ENCODE measurements at places on chromosomes 13 and 19. TPM values are rescaled to one million over a fixed set of nuclear protein-coding genes. Genes with fewer than 3 reads are reported as not detected.

The DHX34 gene
- 0.81 TPM for polyA plus RNA-seq

The CYP2A6 gene
- polyA plus RNA-seq, result not detected

The RFPL4AL1 gene
- polyA plus RNA-seq, result not detected

The PSG1 gene
- 0.67 TPM for polyA plus RNA-seq

The GSX1 gene
- polyA plus RNA-seq, result not detected

The RTBDN gene
- polyA plus RNA-seq, result 8.2 TPM

The CFD gene
- polyA plus RNA-seq, result 0.34 TPM

The TMEM238 gene
- polyA plus RNA-seq, result not detected
